ENCODE measurements at places on chromosomes 1 and 21. TPM values are rescaled to one million over a fixed set of nuclear protein-coding genes. Genes with fewer than 3 reads are reported as not detected.

Gene CFHR4
- total RNA-seq: not detected

Gene SH2D1B
- total RNA-seq: 1.3 TPM

Gene TSPEAR
- total RNA-seq: 0.47 TPM

DNA sequence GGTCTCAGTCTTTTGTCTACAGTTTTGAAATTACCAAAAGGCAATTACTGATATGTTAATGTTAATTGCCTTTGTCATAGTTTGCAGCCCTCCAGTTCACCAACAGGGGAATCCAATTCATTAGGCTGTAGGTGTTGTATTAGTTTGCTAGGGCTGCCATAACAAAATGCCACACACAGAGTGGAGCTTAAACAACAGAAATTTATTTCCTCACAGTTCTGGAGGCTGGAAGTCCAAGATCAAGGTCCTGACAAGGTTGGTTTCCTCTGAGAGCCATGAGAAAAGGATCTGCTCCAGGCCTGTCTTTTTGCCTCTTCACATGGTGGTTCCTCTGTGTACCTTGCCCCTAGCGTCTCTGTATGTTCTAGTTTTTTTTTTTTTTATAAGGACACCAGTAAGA, 1.3 kb downstream of the RTCA start:
- DNase-seq: no peak
- H3K36me3 ChIP-seq: no peaks in the 10 kb centered on the region
- no peaks in the 10 kb centered on the region for H3K4me1 ChIP-seq

DNA sequence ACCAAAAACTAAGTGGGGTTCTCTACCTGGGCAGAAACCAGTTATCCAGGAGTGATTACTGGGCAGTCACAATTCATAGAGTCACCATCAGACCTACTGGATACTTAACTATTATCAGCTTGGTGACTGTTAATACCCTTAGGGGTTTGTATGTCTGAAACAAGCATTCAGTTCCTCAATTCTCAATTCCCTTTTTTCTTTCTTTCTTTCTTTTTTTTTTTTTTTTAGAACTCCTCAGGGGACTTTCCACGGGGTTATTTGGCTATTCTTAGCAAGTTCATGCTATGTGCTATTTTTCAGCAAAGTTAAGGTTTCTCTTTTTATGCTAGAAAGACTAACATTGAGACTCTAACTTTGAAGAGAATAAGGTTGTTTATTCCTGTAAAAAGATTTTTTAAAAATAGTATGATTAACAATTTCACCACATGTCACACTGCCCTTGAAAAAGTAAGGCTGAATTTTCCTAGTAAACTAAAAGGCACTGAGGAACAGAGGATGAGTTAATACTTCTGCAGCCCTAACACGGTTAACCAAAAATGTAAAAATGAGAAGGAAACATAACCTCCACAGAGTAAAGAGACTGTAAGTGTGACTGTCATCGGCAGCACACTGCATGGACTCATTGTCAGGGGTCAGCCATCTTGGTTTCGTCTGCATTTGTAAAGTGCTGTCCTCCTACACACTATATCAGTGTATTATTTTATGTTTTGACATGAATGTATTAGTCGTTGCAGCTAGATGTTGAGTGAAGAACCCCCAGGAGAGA, 310.2 kb downstream of the NTNG1 start:
- DNase-seq: no peak
- no peaks in the 10 kb centered on the region for H3K27me3 ChIP-seq
- H3K27ac ChIP-seq: peak overlapping the region; percentile 21
- H3K4me3 ChIP-seq: no peak overlapping the region

DNA sequence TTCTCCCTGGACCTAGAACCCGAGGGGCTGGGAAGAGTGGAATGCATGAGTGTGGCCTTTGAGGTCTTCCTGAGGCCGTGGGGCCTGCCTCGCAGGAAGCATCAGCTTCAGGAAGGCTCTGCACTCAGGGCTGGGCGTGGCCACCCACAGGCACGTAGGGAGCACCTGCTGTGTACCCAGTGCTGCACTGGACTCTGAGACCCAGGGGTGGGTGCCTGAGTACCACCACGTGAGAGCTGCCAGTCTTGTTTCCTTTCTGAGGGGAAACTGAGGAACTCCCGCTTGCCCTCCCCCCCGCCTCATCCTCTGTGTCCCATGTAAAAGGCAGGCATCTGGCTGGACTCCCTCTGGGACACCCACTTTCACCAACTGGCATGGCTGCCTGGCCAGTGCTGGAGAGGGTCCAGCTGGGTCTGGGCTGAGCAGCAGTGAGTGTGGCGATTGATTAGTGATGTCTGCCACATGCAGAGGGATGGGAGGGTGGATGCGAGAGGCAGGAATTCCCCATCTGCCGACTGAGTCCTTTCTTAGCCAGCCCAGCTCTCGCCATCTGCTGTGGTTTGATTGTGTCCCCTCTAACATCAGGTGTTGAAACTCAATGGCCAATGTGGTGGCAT, 30.2 kb upstream of the TTC34 start:
- no peaks in the 10 kb centered on the region for H3K27me3 ChIP-seq
- H3K36me3 ChIP-seq: no peaks in the 10 kb centered on the region
- H3K4me3 ChIP-seq: no peak overlapping the region
- H3K4me1 ChIP-seq: no peaks in the 10 kb centered on the region

DNA sequence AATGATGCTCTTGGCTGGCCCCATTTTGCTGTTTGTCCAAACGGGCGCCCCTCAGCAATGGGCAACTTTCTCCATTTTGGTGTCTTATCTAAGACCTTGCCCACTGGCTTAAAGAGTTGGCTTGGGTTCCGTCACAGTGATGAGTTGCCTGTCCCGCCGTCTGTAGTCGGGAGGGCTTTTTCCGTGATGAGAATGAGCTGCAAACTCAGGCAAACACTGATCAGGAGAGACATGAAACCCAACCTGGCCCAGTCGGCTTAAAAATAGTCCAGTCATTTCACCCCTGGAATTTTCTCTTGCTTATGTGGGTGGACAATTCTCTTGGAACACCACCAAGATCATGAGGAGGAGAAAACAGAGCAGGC, 79.3 kb downstream of the ST6GALNAC3 start:
- H3K4me1 ChIP-seq: no peaks in the 10 kb centered on the region
- no peak for DNase-seq
- no peaks in the 10 kb centered on the region for H3K36me3 ChIP-seq
- H3K27ac ChIP-seq: no peak overlapping the region
- no peaks in the 10 kb centered on the region for H3K27me3 ChIP-seq

DNA sequence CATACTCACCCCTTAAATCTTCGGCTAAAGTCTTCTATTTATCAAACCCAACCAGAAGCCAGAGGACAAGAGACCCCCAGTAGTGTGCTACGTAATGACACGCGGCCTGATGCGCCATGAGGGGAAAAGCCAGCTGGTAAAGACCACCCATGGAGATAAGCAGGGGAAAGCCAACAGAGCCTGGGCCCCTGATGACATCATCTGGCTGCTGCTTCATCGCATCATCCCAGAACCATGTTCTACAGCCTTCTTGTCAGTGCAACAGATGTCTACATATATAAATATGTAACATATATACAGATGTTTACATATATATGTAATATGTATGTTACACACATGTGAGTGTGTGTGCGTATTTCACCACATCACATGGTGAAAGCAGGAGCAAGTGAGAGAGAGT, 81.7 kb upstream of the VANGL1 start:
- no peak for DNase-seq
- no peaks in the 10 kb centered on the region for H3K4me1 ChIP-seq

- no peaks in the 10 kb centered on the region for H3K4me1 ChIP-seq
- H3K27me3 ChIP-seq: no peaks in the 10 kb centered on the region
- H3K4me3 ChIP-seq: no peak overlapping the region
Measured at GRCh38 chr1:218970397-218970990, 203.2 kb upstream of the LYPLAL1 start.

GRCh38 chr1:10707208-10707607, 89.2 kb downstream of the CASZ1 start:
- no peak overlapping the region for H3K4me3 ChIP-seq
- no peaks in the 10 kb centered on the region for H3K4me1 ChIP-seq
- H3K27ac ChIP-seq: no peak overlapping the region
- DNase-seq: no peak

DNA sequence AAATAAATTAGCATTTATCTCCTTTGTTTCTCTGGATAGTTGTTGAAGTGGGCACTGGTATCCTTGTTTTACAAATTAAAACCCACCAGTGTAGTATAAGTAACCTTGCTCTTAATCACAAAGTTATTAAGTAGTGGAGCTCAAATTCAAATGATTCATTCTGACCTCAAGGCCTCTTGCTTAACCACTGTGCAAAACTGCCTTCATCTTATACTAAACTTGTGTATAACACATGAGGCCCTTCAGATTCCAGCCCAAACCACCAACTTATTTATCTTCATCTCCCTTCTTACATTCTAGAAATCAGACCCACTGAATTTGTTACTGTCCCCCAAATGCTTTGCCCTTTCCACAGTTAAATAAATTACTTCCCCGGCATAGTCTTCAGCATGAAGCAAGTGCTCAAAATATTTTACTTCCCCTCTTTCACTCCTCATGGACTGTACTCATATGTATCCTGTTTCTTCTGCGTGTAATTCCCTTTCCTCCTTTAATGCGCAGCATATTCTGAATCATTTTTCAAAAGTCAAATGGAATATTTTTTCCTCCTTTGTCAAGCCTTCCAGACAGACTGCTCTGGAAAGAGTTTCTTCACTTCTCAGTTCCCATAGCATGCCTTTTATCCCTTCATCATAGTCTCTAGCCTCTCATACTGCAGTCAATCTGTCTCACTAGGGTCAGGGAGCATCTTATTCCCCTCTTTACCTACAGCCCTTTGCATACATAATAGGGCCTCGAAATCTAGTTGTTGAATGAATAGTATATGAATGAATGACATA, 19.0 kb upstream of the DNASE2B start:
- no peak for DNase-seq
- H3K4me1 ChIP-seq: no peaks in the 10 kb centered on the region
- H3K36me3 ChIP-seq: no peaks in the 10 kb centered on the region
- H3K27ac ChIP-seq: no peak overlapping the region
- no peak overlapping the region for H3K4me3 ChIP-seq

- no peak for DNase-seq
- H3K4me1 ChIP-seq: no peaks in the 10 kb centered on the region
- H3K27ac ChIP-seq: no peak overlapping the region
- no peak overlapping the region for H3K4me3 ChIP-seq
- H3K36me3 ChIP-seq: no peaks in the 10 kb centered on the region
Measured at GRCh38 chr1:172177849-172178248, 242.6 kb upstream of the C1orf105 start.

DNA sequence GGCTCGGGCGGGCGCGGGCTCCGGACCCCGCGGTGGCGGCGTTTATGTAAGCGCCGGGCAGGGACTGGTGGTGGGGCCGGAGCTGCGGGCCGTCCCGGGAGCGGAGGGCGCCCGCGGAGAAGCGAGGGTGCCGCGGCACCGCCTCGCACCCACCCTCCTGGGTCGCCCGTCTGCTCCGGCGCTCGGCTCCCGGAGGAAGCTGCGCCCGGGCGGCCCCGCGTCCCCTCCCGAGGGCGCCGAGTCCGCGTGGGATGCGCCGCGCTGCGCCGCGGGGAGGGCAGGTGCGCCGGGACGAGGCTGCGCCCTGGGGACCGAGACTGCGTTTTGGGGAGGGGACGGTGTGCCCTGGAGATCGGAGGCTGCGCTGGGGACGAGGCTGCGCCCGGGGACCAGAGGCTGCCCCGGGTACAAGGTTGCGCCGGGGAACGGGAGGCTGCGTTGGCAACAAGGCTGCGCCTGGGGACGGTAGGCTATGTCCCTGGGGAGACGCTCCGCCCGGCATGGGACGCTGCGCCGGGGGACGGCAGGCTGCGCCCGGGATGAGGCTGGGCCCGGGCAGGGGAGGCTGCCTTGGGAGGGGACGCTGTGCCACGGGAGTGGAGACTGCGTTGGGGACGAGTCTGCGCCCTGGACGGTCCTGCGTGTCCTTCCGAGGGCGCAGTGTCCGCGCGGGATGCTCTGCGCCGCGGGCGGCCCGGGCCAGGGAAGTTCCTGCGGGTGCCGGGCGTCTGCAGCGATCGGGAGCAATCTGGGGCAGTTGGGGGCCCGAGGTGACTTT, 627 bp downstream of the ADARB1 start:
- H3K4me3 ChIP-seq: peak overlapping the region; percentile 67
- peaks cover 12% of the 10 kb centered on the region for H3K4me1 ChIP-seq
- no peaks in the 10 kb centered on the region for H3K27me3 ChIP-seq
- H3K36me3 ChIP-seq: no peaks in the 10 kb centered on the region
- H3K27ac ChIP-seq: peak overlapping the region; percentile 40

DNA sequence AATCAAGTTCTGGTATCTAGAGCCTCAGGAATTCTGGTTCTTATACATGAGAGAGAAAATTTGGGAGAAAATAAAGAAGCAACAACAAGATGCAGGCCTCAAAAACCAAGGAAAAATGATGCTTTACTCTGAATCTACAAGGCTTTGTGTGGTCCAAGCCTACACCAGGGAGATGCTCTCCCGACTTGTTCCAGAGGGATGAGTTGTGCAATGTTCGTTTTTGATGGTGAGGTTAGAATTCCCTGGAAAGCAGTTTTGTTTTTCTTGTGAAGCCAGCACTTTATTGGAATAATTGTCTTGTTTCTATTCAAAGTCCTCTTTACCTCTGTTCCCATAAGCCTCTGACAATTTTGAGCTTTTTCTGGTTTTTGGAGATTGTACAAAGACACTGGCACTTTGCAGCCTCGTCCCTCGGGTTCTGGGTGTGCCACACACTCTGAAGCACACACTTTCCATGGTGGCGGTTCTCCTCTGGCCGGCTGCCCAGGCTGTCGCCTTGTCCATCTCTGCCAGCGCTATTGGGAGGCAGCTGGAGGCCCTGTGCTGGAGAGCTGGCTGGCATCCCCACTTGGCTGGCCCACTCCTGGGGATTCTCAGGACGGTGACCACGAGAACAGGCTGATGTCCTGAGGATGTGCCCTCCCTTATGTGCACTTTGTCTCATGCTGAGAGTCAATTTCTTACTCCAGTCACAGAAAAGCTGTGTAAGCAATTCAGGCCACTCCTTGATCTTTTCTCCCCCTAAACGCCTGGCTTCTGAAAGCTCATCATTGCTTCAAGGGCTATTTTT, 70.2 kb downstream of the EDEM3 start:
- no peak overlapping the region for H3K4me3 ChIP-seq
- H3K36me3 ChIP-seq: no peaks in the 10 kb centered on the region
- DNase-seq: no peak
- H3K4me1 ChIP-seq: no peaks in the 10 kb centered on the region

DNA sequence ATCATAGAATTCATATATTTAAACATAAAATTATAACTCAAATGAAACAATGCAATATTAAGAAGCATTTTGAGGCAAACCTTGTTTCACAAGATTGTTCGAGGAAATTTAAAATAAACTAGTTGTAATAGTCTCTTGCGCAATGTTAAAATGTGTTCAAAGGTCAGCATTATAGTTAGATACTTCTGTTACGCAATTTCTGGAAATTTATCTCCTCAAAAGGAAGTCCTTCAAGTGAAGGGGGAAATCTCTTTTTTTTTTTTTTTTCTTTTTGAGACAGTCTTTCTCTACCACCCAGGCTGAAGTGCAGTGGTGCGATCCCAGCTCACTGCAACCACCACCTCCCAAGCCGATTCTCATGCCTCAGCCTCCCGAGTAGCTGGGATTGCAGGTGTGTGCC, 52.1 kb downstream of the FMO4 start:
- no peak overlapping the region for H3K27ac ChIP-seq
- H3K4me1 ChIP-seq: no peaks in the 10 kb centered on the region
- no peaks in the 10 kb centered on the region for H3K27me3 ChIP-seq

Data from Peyer's patch (tissue), 4 donors.